ENCODE measurements at places on chromosomes 6 and 20.
A peak's percentile ranks its signal among the peaks of the same experiment; 100 is the strongest.

GRCh38 chr20:23187751-23188150 lies 101.6 kb upstream of the CD93 start:
- no peak for DNase-seq

DNA sequence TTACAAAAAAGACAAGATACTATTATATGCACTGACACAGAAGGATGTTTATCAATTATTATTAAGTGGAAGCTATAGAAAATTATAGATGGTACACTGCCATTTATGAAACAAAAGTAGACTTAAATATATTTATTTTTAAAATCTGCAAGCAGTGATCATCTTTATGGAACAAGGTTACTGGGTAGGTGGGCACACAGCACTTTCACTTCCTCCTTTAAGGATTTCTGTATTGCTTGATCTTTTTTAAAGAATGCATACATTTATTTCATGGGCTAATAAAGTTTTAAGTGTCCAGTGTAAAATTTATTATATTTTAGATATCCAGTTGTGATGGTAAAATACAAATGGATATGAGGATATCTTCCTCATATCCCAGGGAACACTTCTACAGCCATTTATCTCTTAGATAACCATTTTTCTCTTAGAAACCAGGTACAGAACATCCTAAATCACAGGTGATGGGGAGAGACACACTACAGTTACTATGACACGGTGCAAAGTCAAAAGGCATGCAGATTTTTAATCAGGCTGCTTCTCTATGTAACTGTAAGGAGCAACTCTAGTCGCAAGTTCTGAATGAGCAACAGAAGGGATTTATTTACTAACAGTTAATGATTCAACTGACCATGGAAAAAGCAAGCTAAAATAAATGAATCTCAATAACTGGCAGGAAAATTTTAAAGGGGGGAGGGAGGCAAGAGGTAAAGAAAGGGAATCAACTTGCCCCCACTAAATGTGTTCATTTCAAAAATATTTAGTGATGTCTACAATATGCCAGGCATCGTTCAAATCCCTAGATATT lies 2.2 kb downstream of the FBXL4 start:
- DNase-seq: no peak

DNA sequence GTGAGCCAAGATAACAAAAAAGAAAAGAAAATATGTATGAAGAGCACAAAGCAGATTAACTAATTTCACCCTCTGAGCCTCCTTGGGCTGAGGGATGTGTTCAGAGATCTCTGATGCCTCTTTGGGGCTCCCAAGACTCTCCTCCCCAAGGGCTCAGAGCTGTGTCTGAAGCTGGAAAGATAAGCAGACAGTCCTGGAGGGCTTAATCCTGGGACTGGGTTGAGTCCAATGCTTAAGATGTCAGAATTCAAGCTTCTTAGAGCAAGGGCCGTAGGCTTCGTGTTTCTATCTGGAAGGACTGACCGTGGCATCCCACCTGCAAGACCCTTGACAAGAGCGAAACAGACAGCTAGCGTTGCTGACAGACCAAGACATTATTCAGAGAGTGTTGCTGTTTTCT lies 229.0 kb downstream of the ZMYND8 start:
- DNase-seq: no peak

DNA sequence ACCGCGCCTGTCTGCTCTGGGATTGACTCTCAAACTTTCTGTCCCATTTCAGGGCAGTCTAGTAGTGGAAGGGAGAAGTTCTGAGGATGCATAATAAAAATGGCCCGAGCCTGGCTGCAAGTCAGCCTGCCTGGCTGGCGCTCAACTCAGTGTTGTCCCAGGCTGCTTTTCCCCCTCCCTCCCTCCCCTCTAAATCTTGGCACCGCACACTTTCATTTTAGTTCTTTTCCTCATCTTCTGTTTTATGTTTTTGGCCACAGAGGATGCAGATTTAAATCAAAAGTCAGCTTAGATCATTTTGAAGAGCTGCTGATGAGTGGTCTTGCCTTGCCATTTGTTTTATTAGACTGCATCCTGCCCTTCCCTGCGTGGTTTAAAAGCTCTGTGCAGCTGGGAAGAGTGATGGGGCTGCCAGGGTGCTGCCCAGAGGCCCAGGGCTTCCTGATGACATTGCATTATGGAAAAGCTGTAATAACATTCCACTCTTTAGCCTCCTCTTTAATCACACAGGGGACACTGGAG lies 6.5 kb upstream of the UQCC2 start:
- no peak for DNase-seq

DNA sequence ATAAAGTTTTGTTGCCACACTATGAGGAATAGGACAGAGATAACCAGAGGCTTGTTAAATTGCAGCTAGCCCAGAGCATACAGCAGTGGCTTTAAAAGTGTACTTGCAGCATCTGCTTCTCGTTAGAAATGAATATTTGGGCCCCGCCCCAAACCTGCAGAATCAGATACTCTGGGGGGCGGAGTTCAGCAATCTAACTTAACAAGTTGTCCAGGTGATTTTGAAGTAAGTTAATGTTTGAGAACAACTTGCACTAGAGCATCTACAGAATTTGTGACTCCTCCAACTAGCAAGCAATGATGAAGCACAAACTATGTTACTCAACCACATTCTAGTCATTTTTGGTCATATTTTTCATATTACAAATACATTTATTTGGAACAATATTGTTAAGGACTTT lies 10.6 kb upstream of the SUPT3H start:
- DNase-seq: no peak

DNA sequence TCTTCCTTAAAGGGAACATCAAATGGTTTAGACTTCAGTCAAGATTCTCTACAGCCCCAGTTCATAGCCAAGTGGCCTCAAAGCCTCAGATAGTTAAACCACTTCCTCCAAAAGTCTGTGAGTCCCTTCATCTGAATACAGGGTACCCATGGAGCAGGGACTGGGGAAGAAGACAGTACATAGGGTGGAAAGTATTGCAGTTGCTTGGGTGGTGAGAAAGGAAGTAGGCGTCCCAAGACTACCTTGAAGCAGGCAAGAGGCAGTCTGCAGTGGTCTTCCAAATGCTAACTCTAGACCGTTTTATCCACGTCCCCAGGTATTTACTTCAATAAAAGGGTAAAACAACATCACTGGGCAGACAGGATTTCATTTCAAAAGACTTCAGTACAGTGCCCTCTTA lies 2.0 kb downstream of the FYN start:
- DNase-seq: peak; percentile 46

GRCh38 chr6:136784910-136785746 lies 7.1 kb downstream of the MAP3K5 start:
- DNase-seq: no peak

GRCh38 chr6:338815-339262 lies 46.6 kb downstream of the DUSP22 start:
- DNase-seq: no peak

DNA sequence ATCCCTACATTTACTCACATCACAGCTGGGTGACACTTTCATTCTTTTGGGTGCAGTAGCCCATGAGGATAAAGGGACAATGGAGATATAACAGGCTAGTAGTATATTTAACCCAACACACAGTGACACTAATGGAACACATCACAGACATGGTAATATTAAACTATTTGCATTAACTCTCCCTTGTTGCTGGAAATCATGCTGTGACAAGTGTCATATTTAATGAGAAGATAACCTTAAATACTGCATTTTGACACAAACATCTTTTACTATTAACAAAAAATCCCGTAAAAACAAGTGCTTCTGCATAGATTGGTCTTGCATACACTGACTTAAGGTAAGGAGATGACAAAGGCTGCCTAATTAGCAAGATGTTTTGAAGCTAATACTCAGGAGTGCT lies 45.5 kb downstream of the CNR1 start:
- DNase-seq: no peak

DNA sequence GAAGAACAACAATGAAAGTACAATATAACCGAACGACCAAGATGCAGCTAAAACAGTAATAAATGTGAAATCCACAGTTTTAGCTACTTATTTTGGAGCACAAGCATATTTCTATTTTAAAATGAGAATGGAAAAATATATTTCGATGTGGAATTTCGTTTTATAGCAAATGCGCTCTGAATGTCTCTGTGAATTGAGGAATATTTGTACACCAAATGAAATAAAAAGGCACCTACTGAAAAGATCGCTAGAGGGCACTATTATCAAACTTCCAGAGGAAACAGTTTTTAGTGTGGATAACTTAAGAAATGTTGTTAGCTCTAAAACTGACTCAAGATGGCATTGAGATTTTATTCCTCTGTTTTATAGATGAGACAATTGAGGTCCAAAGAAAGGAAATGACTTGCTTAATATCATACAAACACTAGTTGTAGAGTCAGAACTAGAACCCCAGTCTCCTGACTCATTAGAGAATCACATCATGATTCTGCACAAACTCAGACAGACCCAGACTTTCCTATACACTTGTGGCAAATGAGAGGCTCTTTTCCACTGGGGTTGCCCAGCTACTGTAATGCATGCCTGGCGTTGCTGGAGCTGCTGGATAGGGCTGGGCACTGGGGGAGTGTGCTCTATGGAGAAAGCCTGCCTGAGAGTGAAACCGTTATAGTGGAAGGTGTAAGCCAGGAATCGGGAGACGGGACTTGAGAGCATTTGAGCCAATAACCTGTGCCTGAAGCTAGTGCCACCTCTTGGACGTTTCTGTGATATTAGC lies 51.9 kb downstream of the GCLC start:
- peak; percentile 52 for DNase-seq

- DNase-seq: peak; percentile 79
Observed at GRCh38 chr6:36289281-36289878, 19.5 kb downstream of the PNPLA1 start.

DNA sequence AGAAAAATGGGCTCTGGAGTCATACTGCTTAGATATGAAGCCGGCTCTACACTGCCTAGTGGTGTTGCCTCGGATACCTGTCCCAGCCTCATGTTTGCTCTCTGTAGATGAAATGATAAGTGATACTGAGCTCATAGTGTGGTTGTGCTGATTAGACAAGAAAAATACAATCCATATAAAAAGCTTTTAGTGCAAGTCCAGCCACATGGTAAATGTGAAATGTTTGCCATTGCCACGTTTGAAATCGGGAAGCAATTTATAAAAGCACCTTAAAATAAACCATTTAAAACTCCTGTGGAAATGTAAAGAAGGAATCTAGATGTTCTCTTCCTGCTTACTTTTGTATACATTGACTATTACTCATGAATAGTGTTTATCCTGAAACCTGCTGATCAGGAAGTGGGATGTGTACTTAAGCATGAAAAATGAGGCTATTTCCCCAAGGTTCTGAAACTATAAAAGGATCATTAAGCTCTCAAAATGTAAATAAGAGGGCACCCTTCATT lies 13.1 kb upstream of the PBOV1 start:
- peak; percentile 33 for DNase-seq

DNA sequence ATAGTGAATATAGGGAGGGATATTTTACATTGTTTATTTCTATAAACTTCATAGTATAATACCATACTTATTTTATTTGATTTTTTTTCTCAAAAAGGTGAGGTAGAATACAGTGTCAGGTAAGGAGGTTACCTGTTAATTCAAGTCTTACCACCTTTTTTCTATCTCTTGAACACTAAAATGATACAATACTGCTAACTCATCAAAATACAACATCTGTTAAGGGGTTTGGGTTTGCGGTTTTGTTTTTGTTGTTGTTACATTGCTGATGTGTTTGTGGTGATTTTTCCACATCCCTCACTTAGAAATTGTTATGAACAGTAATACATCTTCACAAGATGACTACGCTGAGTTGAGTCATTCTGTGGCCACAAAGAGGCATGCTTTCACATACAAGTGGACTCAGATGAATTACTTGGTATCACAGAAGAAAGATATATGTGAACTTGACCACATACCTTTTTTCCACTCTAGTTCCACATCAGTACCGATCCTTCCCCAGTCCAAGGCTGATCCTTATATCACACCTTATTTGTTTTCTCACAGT lies 139.4 kb upstream of the ID4 start:
- peak; percentile 11 for DNase-seq

DNA sequence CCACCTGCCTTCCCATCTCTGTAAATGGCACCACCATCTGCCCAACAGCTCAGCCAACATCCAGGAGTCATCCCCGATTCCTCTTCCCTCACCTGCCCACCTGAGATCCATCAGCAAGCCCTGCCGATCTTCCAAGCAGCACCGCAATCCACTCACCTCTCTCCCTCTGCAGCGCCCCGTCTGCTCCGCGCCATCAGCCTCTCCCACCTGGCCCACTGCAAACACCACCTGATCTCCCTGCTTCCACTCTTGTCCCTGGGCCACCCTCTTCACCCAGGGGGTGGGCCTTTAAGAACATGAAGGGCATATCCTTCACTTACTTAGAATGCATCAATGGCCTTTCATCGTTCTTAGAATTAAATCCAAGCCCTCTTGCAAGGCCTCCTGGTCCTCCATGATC lies 457.3 kb upstream of the SULF2 start:
- DNase-seq: no peak

GRCh38 chr6:168247443-168248147 lies 72.0 kb downstream of the DACT2 start:
- DNase-seq: peak; percentile 84

DNA sequence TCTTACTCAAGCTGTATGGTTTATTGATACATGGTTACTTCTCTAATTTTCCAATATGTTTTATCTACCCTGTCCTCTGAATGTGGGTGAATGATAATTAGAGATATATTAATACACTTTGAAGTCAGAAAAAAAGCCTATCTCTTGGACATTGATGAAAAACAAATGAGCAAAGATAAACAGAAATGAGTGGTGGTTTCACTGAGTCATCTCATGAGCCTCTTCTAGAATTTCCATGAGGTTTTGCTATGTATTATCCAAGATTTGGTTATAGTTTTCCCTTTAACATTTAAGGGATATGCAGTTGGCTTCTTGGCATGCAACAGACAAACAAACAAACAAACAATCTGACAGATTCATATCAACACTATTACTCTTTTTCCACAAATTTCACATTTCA lies 586.8 kb downstream of the RFPL4B start:
- DNase-seq: no peak

DNA sequence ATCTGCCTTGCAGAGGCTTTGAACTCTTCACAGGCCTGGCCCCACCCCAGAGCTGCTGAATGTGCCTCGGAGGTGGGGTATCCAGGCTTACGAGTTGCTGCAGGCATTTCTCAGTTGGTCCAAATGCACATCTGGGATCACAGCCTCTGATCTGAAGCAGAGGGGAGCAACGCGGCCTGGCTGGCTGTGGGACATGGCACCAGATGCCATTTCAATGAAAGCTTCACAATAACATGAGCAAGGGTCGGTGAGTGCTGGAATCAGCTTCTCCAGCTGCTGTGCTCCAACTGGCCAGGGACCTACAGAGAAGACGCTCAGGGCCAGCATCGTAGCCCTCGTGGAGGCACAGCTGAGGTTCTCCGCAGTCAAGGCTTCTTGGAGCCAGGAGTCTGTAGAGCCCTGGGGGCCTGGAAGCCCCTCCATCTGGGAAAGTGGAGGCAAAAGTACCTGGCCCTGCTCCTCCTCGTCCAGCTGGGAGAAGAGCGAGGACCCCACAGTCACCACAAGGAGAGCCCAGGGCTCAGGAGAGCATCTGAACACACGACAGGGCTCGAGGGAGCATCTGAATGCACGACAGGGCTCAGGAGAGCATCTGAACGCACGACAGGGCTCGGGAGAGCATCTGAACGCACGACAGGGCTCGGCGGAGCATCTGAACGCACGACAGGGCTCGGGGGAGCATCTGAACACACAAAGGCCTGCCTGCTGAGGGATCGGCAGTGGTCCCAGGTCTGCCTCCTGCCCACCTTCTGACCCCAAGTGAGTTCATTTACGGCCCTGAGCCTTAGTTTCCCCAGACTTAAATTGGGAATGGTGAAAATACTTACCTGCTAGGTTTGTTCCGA lies 165.2 kb downstream of the DLL1 start:
- no peak for DNase-seq

GRCh38 chr6:52284131-52284459 lies 447 bp downstream of the MCM3 start:
- DNase-seq: peak; percentile 87

GRCh38 chr20:1792274-1792673 lies 102.9 kb upstream of the SIRPA start:
- no peak for DNase-seq

Data from NCI-H1417 (cell line).